ENCODE measurements at places on chromosomes 13 and 19.

- no peak for DNase-seq
Observed at GRCh38 chr13:28375250-28375930, 119.5 kb downstream of the FLT1 start.

DNA sequence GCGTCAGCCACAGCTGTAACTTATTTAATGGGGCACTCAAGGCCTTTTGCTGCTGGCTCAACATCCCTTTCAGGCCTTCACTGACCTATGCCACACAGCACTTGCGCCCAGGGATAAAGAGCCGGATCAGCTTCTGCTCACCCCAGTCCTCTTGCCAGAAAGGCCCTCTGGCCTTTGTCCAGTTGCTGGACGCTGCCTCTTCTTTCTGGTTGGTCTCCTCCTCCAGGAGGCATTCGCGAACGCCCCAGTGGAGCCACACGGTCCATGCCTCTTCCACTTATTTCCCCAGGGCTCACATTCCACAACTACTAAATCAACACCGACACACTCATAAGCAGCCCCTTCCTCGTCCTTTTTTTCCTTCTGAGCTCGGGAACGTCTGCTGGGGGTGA, 3.7 kb upstream of the ZNF329 start:
- peak; percentile 11 for DNase-seq

- DNase-seq, result no peak
Observed at GRCh38 chr19:42091742-42092141, 15.8 kb downstream of the ZNF574 start.

- no peak for DNase-seq
Observed at GRCh38 chr13:41188584-41188983, 5.8 kb downstream of the KBTBD7 start.

GRCh38 chr13:41680900-41681299, 223.6 kb downstream of the RGCC start:
- no peak for DNase-seq

GRCh38 chr19:3160219-3160618, 18.4 kb upstream of the S1PR4 start:
- no peak for DNase-seq

DNA sequence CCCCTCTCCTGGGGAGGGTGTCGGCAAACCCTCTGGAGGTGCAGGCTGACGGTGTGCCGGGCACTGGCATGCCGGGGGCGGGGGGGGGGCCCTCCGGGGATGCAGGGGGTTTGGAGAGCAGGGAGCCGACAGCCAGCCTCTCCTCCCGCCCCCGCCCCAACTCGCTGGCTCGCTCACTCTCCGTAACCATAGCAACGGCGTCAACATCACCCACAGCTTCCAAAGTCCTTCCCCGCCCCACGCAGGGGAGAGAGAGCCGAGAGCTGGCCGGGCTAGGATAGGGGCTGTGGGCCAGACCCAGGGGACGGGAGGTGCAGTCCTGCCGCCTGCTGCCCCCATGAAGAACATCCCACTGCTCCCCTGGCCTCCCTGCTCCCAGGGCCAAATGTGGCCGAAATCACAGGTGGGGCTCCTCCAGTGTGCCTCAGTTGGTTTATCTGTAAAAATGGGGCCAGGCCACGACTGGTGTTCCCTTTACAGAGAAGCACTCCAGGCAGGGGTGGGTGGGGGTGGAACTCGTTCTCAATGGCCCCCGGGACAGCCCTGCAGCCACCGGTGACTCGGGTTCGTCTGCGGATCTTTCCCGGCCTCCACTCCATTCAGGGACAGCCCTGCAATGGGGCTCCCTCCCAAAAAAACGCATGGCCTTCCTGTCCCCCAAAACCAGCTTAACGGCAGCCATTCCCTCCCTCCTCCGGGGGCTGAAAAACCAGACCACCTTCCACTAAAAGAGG, 3.2 kb downstream of the KLF16 start:
- DNase-seq, result peak; percentile 65

- DNase-seq, result peak; percentile 39
Observed at GRCh38 chr19:5434970-5435641, 20.1 kb upstream of the ZNRF4 start.

GRCh38 chr19:10292789-10293636, 3.3 kb downstream of the ICAM5 start:
- no peak for DNase-seq

GRCh38 chr13:102909971-102910370, 64.1 kb downstream of the ERCC5 start:
- no peak for DNase-seq

DNA sequence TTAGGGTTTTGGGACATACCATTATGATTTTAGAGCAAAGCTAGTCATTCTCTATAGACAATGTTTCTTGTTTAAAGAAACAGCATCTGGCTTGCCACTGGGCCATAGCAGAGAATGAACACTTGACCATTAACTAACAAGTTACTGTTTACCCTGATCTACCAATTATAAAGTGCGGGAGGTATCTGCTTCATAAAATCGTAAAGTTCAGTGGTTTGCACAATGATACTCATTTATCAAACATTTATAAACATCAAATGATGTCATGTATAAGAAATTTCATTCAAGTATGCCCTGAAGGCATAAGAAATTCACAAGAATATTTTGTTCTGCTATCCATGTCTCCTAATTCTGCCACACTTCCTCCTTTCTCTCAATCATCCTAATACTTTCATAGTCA, 139.2 kb downstream of the PCDH20 start:
- DNase-seq, result no peak

- DNase-seq, result no peak
Observed at GRCh38 chr13:100148422-100148821, 59.5 kb downstream of the PCCA start.

GRCh38 chr19:47168065-47168464, 37.4 kb downstream of the SAE1 start:
- DNase-seq, result no peak

DNA sequence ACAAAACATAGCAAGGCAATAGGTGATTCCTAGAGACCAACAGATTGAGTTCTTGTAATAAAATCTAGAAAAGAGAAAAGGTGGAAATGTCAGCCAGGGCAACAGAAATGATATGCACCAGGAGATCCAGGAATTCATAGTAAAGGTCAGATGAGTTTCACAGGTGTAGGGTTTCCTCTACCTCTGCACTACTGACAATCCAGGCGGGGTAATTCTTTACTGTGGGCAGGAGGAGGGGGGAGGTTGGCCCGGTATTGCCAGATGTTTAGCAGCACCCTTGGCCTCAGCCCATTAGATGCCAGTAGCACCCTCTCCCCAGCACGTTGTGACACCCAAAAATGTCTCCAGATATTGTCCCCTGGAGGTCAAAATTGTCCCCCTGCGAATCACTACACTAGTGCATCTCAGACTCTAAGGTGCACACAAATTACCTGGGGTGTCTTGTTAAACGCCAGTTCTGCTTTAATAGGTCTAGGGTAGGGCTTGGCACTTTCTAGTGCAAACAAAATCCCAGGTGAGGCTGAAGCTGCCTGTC, 3.5 kb upstream of the UBAC2 start:
- no peak for DNase-seq

GRCh38 chr19:46303322-46303690, 6.5 kb downstream of the HIF3A start:
- no peak for DNase-seq

DNA sequence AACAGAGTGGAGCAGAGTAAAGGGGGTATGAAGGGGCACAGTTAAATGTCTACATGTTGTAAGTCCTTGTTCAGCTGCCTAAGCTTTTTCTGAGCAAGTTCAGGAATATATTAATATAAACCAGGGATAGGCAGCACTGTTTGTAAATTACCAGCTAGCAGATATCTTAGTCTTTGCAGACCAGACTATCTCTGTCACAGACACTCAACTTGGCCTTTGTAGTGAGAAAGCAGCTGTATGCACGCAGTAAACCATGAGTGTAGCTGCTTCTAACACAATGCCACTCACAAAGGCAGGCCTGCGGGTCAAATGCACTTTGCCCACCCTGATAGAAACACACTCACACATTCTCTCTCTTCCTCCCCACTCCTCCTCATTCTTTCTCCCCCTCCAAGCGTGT, 1016.9 kb downstream of the UQCRFS1 start:
- DNase-seq, result no peak

GRCh38 chr19:28028881-28029444, 1184.0 kb downstream of the UQCRFS1 start:
- DNase-seq, result no peak

DNA sequence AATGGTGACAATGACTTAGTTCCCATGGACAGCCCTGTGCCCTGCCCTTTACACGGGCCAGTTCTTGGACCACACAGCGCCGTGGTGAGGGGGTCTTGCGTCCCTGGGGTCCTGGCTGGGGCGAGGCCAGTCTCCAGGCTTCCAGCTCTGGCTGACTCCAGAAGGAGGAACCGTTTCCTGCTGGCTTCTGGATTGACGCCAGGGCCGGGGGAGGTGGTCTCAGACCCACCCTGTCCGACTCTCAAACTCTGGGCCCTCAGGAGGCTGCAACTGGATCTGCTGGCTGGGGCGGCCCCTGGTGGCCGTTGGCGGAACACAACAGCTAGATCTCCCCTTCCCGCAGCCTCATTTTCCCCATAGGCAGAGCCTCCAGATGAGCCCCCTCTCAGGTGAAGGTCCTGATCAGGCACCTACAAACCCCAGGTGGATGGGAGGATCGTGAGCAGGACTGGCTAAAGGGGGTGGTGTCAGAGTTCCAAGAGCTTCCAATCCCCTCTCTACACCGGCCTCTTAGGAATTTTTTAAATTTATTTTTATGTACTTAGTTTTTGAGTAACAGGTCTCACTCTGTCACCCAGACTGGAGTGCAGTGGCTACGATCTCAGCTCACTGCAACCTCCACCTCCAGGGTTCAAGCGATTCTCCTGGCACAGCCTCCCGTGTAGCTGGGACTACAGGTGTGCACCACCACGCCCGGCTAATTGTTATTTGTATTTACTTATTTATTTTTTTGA, 8.0 kb downstream of the CCDC194 start:
- peak; percentile 70 for DNase-seq

DNA sequence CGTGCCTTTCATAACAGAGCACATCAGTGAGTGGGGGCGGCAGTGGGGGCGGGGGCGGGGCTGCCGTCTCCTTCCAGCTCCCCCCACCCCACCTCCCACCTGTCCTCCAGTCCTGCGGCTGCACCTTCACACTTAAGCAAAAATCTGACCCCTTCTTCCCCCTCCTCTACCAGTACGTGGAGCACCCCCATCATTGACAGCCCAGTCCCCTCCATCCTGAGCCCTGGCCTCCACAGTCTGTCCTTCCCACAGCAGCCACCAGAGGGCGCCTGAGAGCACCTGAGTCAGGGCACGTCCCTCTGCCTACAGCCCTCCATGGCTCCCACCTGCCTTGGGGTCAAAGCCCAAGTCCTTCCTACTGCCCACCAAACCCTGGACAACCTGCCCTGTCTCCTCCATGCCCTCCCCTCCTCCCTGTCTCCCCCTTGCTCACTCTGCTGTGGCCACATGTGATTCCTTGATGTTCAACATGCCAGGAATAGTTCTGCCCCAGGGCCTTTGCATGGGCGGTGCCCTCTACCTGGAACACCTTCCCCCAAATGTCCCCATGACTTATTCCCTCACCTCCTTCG, 4.0 kb downstream of the EBI3 start:
- peak; percentile 80 for DNase-seq

GRCh38 chr19:30476997-30477396, 104.8 kb downstream of the ZNF536 start:
- no peak for DNase-seq

GRCh38 chr19:43589678-43590077, 6.3 kb downstream of the IRGQ start:
- DNase-seq, result no peak

DNA sequence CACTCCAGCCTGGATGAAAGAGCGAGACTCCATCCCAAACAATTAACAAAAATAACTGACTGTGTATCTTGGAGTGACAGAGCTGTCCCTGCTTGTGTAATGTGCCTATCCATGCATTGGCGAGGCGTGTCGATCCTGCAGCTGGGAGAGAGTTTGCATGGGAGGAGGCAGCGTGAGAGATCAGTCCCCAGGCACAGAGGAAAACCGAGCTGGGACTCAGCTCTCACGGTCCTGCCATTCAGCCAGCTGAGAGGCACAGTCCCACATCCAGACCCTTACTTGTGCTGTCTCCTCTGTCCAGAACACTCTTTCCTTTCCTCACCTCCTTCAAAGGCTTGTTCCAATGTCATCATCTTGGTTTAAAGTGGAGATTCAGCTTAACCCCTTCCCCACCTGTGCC, 11.9 kb upstream of the SULT2B1 start:
- no peak for DNase-seq

- no peak for DNase-seq
Observed at GRCh38 chr13:33109271-33109697, 93.1 kb downstream of the KL start.

DNA sequence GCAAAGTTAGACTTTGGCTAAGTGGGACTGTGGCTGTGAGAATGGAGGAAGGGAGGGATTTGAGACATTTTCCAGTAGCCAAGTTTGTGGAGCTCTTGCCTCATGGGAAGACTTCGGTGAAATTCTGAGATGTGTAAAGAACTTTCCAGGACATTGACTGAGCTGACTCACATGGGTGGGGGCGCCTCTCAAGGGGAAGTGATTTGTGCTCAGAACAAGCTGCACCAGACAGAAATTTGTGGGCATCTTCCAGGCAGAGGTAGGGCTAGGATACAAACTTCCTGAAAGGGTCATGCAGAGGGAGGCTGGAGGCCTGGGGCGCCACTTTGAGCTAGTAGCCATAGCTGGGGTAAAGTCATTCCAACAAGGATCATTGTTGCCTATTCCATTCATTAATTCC, 9.8 kb upstream of the SIGLEC10 start:
- no peak for DNase-seq

GRCh38 chr13:62176051-62176450, 760.4 kb upstream of the PCDH20 start:
- no peak for DNase-seq

GRCh38 chr13:27919934-27920676, at the start of gene PDX1:
Gene PDX1 (plus strand): TSS chr13:27920000. CDS start chr13:27920139, 139 bp downstream.
- DNase-seq, result peak; percentile 43
